Testis (tissue), 5 donors: ENCODE measurements at places on chromosomes 2 and 18.

GRCh38 chr2:138637061-138637460, 135.5 kb downstream of the SPOPL start:
- no peaks in the 10 kb centered on the region for H3K27me3 ChIP-seq
- no peak for DNase-seq
- H3K4me1 ChIP-seq: no peaks in the 10 kb centered on the region
- no peaks in the 10 kb centered on the region for H3K36me3 ChIP-seq

GRCh38 chr2:11543337-11544216, 9.7 kb downstream of the GREB1 start:
- H3K4me1 ChIP-seq: peaks cover 42% of the 10 kb centered on the region
- peak overlapping the region; percentile 78 for H3K27ac ChIP-seq
- no peaks in the 10 kb centered on the region for H3K36me3 ChIP-seq
- H3K27me3 ChIP-seq: no peaks in the 10 kb centered on the region
- peak overlapping the region; percentile 34 for H3K4me3 ChIP-seq

DNA sequence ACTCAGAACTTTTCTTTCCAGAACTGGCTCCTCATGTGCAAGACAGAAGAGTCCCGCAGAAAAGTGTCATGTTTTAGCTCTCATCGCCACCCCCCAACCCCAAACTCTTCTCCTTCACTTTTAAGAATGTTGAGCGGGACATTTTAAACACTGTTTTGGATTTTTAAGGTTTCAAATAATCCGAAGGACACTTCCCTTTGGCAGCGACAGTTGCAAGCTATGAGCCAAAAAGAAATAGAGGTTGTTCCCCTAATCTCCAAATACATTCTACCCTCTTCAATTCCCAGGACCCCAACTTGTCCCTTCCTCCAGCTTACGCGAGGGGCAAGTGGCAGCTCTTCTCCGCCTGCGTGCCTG, 678 bp upstream of the UBE2E3 start:
- H3K27me3 ChIP-seq: no peaks in the 10 kb centered on the region
- H3K27ac ChIP-seq: peak overlapping the region; percentile 96
- H3K4me3 ChIP-seq: peak overlapping the region; percentile 70
- H3K4me1 ChIP-seq: peaks cover 25% of the 10 kb centered on the region

GRCh38 chr18:74699455-74699854, 101.8 kb downstream of the ZNF407 start:
- no peaks in the 10 kb centered on the region for H3K27me3 ChIP-seq
- no peaks in the 10 kb centered on the region for H3K36me3 ChIP-seq
- no peaks in the 10 kb centered on the region for H3K4me1 ChIP-seq
- DNase-seq: no peak
- H3K27ac ChIP-seq: no peak overlapping the region

DNA sequence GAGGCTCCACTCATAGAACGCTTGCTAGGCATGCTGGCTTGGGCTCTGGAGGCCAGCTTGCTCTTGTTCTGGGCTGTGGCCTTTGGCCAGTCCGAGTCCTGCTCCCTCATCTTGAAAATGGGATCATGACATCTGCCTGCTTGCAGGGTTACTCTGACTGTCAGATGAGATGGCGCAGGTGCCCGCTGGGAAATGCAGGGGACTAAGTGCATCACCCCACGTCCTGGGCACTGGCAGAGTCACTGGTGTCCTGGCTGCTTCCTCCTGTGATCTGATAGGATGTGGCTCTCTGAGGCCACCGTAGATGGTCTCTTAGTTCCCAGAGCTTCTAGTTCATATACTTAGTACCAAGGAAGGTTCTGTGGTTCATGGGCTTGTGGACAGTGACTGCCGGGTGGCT, 18.5 kb downstream of the LDLRAD4 start:
- no peaks in the 10 kb centered on the region for H3K36me3 ChIP-seq
- no peaks in the 10 kb centered on the region for H3K27me3 ChIP-seq
- DNase-seq: no peak
- no peak overlapping the region for H3K4me3 ChIP-seq
- no peaks in the 10 kb centered on the region for H3K4me1 ChIP-seq

GRCh38 chr18:21163647-21164547, 52.3 kb upstream of the ROCK1 start:
- no peak overlapping the region for H3K27ac ChIP-seq
- no peak overlapping the region for H3K4me3 ChIP-seq
- no peaks in the 10 kb centered on the region for H3K4me1 ChIP-seq
- H3K27me3 ChIP-seq: no peaks in the 10 kb centered on the region
- DNase-seq: no peak

GRCh38 chr2:149799013-149799705, 211.6 kb upstream of the MMADHC start:
- H3K27ac ChIP-seq: no peak overlapping the region
- DNase-seq: peak; percentile 26
- no peaks in the 10 kb centered on the region for H3K4me1 ChIP-seq
- H3K4me3 ChIP-seq: no peak overlapping the region
- no peaks in the 10 kb centered on the region for H3K27me3 ChIP-seq
- no peaks in the 10 kb centered on the region for H3K36me3 ChIP-seq

DNA sequence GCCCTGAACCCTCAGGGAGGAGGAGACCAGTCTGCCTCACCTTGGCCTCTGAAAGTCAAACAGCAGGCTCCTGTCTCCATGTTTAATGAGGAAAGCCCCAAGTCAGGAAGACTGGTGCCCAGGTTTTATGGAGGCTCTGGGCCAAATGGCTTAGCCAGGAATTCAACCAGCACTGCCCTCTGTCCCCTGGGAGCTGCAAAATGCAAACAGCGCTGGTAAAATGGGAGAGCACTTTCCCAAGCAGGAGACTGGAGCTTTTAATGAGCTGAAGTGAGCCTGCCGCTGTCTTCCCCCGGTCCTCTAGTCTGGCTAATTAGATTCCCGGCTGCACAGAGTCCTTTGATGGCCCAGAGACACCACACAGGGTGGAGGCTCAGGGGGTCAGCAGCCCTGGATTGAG, 276.0 kb upstream of the TRIB2 start:
- no peak overlapping the region for H3K4me3 ChIP-seq
- no peaks in the 10 kb centered on the region for H3K36me3 ChIP-seq
- DNase-seq: no peak
- H3K4me1 ChIP-seq: no peaks in the 10 kb centered on the region

GRCh38 chr2:85310330-85310729, 17.5 kb downstream of the TGOLN2 start:
- H3K36me3 ChIP-seq: no peaks in the 10 kb centered on the region
- no peak overlapping the region for H3K4me3 ChIP-seq
- no peak overlapping the region for H3K27ac ChIP-seq
- DNase-seq: no peak
- peaks cover 21% of the 10 kb centered on the region for H3K4me1 ChIP-seq

DNA sequence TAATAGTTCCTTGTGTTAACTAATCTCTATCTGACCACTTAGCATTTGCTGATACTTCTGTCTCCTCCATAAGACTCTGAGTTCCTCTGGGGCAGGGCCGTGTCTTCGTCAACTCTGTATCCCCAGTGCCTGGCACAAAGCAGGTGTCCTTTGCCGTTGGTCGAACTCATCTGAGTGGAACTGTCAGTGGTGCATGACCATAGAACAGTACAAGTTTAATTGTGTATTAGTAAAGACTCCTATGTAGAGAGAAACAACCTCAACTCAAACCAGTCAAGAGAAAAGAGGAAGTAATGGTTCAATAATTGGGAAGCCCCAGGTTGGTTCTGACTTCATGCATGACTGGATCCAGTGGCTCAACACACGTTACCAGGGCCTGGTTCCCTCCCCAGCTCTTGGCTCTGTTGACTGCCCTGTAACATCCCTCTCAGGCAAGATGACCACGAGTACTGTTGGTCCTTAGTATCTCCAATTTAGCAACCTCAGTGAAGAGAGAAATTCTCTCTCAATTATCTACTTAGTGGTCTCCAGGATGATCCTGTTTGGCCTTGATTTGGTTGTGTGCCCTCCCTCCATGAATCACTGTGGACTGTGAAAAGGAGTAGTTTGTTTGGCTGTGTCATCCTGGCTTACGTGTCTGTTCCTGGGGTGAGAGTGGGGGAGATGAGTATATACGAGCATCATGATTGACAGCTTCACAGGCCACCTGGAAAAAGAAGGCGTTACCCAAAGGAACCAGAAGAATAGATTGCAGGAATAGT, 58.5 kb upstream of the MSH6 start:
- no peak overlapping the region for H3K4me3 ChIP-seq
- H3K4me1 ChIP-seq: no peaks in the 10 kb centered on the region
- no peak for DNase-seq
- H3K27ac ChIP-seq: no peak overlapping the region
- no peaks in the 10 kb centered on the region for H3K27me3 ChIP-seq

DNA sequence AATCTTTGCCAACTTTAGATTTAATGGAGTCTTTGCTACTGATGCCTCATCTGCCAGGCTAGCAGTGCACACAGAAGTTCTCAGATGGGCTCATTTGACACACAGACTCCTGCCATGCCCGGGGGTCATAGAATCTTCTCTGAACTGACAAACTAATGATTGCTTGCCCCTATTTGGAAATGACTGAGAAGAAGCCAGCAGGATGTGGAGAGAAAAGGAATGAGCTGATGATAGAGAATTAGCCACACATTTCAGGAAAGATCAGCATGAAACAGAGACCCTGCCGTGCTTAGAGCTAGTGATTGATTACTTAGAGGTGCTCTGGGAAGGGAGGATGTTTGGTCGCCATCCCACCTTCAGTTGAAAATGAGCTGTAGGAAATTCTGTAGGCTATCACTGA, 178.5 kb downstream of the TPGS2 start:
- no peaks in the 10 kb centered on the region for H3K27me3 ChIP-seq
- no peak overlapping the region for H3K27ac ChIP-seq
- no peak for DNase-seq
- H3K36me3 ChIP-seq: no peaks in the 10 kb centered on the region
- H3K4me1 ChIP-seq: no peaks in the 10 kb centered on the region

DNA sequence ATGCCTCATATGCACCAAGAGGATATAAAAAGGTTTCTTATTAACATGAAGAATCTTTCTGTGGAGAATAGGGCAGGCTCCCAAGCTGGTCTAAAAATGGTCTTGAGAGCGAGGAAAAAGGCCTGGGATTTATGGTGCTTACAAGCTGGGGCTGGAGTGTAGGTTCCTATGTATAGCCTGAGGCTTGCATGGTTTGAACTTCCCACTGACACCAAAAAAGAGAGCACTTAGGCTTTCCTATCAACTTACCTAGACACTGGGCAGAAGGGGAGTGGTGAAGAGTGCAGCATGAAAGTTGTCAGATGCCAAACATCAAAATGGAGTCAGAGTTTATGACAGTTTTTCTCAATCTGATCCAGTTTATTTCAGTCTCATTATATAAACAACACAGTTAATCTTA, 784.6 kb downstream of the LRRTM4 start:
- no peaks in the 10 kb centered on the region for H3K4me1 ChIP-seq
- DNase-seq: no peak
- no peak overlapping the region for H3K27ac ChIP-seq
- H3K36me3 ChIP-seq: no peaks in the 10 kb centered on the region
- H3K4me3 ChIP-seq: no peak overlapping the region
- H3K27me3 ChIP-seq: no peaks in the 10 kb centered on the region

DNA sequence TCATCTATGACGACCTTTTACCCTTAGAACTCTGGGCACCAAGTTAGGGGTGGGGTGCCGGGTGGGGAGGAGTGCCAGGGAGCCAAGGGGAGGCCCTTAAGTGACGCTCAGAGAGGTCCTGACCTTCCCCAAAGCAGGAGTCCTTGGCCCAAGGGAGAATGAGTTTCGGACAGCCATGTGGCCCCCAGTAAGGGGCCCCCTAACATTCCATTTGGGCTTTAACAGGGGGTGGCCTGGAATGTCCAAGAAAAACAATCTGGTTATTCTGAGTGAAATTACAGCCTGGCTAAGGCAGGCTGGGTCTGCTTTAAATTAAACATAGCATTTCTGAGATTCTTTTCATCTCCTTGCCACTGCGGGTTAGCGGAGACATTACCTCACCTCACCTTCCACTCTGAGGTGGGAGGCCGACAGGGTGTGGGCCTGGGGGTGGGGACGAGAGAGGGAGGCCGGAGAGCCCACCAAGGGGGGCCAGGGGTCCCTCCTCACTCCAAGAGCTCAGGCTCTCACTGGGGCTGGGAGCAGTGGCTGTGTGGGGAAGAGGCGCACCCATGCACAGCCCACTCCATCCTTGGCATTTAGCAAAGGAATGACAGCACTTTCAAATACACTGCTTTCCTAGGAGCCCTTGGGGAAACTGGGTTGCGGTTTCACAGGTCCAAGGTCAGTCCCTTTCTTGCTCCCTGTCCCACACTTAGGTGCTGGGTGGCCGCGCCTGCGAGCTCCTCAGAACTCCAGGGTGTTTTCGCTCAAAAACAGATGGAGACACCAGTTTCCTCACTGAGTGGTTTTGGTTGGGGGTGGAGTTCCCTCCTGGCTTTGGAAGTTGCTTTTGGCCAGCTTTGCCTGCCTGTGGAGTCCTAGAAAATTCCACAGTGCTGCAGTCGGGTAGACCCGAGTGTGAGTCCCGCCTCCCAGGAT, 107.4 kb downstream of the POLR1A start:
- H3K27me3 ChIP-seq: no peaks in the 10 kb centered on the region
- H3K27ac ChIP-seq: peak overlapping the region; percentile 89
- no peaks in the 10 kb centered on the region for H3K36me3 ChIP-seq

GRCh38 chr2:216934151-216934550, 74.3 kb upstream of the TNP1 start:
- peaks cover 14% of the 10 kb centered on the region for H3K4me1 ChIP-seq
- DNase-seq: peak; percentile 43
- H3K27me3 ChIP-seq: no peaks in the 10 kb centered on the region
- no peak overlapping the region for H3K27ac ChIP-seq
- no peak overlapping the region for H3K4me3 ChIP-seq
- H3K36me3 ChIP-seq: no peaks in the 10 kb centered on the region

DNA sequence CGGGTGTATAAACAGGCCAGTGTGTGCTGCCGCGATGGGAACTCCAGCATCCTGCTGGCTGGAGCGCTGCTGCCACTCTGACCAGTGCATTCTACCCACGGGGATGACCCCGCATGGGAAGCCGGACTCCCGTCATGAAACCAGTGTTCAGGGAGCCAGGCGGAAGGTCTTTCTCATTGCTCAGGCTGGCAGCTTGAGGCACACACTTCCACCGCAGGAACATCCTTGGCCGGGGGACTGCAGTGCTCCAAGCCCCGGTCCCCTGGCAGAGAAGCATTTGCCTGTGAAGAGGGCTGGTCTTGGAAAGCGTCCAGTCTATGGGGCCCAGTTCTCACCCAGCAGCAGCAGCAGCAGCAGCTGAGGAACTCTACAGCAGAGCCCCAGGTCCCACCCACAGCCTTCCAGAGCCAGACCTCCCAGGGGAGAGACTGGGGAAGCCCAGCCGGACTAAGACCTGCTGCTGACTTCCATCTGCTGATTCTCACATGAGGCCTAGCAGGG, 235.9 kb downstream of the KLHL29 start:
- no peak overlapping the region for H3K4me3 ChIP-seq
- no peaks in the 10 kb centered on the region for H3K36me3 ChIP-seq
- DNase-seq: peak; percentile 36

GRCh38 chr2:104969564-104969963, 68.3 kb upstream of the MRPS9 start:
- no peaks in the 10 kb centered on the region for H3K4me1 ChIP-seq
- no peak overlapping the region for H3K4me3 ChIP-seq
- H3K27me3 ChIP-seq: no peaks in the 10 kb centered on the region
- no peak overlapping the region for H3K27ac ChIP-seq
- no peak for DNase-seq

GRCh38 chr2:32553829-32554432, 73.9 kb upstream of the TTC27 start:
- no peak for DNase-seq
- no peak overlapping the region for H3K4me3 ChIP-seq
- H3K36me3 ChIP-seq: no peaks in the 10 kb centered on the region
- H3K27me3 ChIP-seq: no peaks in the 10 kb centered on the region
- no peaks in the 10 kb centered on the region for H3K4me1 ChIP-seq
